ENCODE measurements at places on chromosomes 16 and 17. TPM values are rescaled to one million over a fixed set of nuclear protein-coding genes. Genes with fewer than 3 reads are reported as not detected.

The ATF7IP2 gene
- total RNA-seq = 50.0 TPM

GRCh38 chr16:10878328-10878643 lies 1.3 kb downstream of the CIITA start:
- no peak for DNase-seq

DNA sequence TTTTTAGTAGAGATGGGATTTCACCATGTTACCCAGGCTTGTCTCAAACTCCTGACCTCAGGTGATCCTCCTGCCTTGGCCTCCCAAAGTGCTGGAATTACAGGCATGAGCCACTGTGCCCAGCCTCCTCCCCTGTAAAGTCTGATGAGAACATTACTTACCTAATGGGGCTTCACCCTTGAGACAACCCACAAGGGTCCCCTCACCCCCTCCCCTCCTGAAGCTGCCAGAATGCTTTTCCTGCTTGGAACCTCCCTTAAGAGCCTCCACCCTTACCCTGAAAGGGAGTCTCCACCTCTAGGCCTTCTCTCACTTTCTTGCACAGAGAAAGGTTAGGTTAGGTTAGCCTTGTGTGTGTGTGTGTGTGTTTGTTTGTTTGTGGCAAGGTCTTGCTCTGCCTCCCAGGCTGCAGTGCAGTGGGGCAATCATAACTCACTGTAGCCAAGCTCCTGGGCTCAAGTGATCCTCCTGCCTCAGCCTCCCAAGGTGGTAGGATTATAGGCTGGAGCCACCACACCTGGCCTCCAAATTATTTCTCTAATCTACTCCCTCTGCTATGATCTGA lies 8.9 kb downstream of the SLC5A11 start:
- no peak for DNase-seq

The C16orf87 gene
- 15.2 TPM for total RNA-seq

The PDIA2 gene
- 2.6 TPM for total RNA-seq

Data from left ventricle myocardium superior (tissue), 1 donor.